ENCODE measurements at places on chromosomes 4 and X.

- DNase-seq = peak; percentile 52
Observed at GRCh38 chr4:37762294-37762990, 64.0 kb upstream of the PGM2 start.

- DNase-seq = no peak
Observed at GRCh38 chr4:119244344-119244743, 31.8 kb downstream of the USP53 start.

DNA sequence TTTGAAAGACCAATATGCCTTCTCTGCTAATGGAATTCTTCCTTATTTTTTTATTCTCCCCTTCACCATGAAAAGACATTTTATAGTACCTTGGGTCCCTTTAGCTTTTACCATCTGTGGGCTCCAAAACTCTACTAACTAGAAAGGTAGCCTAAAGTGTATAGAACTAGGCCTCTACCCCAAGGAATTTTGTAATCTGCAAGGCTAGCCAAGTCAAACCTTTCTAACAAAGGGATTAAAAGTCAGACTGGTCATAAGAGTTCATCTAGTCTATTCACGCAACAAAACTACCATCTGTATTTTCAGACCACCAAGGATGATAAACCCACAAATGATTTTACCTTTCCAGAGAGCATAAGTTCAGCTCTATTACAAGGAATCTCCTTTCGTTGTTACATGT is 189.5 kb upstream of the DCAF8L1 start:
- no peak for DNase-seq

DNA sequence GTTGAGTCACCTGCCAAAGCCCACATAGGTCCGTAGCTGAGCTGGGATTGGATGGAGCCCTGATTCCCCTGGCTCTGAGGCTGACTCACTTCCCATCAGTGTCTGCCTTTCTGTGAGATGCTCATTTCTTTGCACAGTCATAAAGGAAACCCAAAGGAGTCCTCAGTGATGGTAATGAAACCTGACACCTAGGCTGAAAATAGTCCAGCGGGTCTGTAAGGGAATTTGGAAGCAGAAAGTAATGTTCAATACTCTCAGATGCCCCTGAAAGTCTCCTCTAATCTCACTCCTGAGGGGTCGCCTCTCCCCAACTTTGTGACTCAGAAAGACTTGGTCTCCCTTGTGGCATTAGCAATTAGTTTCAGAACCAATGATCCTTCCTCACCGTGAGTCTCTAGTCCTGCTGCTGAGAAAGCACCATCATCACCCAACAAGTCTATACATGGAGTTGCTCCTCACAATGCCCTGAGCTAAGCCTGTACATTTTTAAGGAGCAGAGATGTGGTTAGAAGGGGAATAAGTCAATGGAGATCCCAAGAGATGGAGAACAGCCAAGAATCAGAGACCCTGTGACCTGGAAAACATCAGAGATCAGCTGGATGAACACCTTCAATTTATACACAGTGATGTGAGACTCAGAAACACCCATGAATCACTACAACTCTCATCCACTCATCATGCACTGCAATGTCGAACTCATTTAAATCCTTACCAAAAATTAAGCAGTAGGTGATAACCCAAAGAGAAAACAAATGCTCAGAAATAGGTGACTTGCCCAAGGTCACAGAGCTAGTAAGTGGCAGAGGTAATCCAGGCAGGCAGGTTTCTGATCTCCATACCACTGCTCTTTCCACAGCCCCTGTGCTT is 219.0 kb upstream of the CPEB2 start:
- DNase-seq = peak; percentile 94

Data from brain microvascular endothelial cell (primary cell).